Adipocyte (in vitro differentiated cells): ENCODE measurements at places on chromosomes 4 and X.

DNA sequence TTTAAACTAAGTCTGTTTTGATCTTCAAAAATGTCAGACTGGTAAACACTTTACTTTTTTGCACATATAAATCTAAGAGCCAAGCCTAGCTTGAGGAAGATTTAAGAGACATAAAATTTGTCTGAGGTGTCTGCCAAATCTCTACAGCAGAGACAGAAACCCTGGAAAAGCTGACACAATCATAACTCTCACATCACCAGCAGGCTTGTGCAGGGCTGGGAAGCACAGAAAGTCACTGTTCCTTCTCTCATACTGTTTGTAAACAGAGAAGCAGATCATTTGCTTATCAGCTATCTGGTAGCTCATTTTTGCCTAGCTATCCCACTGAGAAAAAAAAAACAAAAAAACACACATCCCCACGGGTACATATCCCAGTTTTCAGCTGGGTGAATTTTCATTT, 7.0 kb downstream of the ENOX2 start:
- DNase-seq: no peak

DNA sequence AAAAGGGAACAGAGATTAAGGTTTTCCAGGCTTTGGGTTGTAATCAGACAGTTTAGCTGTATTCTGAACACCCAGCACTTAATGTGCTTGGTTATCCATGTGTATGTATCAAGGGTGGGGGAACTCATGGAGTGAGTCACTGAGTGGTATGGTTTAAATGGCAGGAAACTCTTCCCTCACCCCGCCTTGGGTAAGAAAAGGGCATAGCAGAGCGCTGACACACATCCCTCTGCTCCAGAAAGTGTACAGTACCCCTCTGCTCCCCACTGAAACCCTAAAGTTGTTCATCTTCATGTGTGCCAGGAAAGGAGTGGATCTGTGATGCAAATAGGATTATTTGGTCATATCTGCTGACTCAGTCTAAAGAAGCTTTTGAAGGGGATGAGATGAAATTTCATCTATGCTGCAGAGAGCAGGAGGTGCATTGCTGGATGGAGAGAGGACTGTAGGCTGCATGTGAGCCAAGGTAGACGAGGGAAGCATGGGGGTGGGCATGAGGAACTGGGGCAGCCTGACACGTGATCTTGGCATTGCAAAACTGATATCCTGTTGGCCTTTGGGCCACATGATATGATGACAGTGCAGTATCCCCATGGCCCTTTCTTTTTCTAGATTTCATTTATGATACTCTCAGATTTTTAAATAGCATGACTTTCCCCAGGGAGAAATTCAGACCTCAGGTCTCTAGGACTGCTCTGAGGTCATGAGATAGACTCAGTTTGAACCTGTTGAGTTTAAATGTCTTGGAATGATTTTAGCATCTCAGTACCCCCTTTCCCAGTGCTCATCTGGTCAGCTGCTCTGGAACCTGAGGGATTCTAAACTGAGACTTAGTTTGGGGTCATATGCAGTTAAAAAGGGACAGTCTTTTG, 84.8 kb downstream of the TMEM164 start:
- DNase-seq: peak; percentile 70

GRCh38 chr4:66741081-66741480, 804.2 kb downstream of the CENPC start:
- DNase-seq: peak; percentile 60

GRCh38 chr4:59938166-59938565, 1262.0 kb upstream of the ADGRL3 start:
- no peak for DNase-seq

DNA sequence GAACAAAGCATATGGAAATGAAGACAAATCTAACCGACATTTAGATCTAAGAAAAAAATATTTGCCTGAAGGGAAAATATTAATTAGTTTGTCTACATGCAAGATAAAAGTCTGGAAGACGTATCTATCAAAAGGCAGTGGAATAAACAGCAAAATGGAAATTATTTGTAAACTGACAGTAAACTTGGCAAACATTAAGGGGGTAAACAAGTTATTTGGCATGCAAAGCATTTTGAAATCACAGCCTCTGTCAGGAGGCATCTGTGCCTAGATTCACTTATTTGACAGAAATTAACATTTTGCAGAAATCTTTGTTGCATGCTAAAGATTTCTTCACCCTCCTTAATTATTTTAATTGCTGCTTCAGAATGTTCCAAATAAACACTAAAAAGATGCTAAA, 1065.8 kb upstream of the POU3F4 start:
- DNase-seq: no peak

DNA sequence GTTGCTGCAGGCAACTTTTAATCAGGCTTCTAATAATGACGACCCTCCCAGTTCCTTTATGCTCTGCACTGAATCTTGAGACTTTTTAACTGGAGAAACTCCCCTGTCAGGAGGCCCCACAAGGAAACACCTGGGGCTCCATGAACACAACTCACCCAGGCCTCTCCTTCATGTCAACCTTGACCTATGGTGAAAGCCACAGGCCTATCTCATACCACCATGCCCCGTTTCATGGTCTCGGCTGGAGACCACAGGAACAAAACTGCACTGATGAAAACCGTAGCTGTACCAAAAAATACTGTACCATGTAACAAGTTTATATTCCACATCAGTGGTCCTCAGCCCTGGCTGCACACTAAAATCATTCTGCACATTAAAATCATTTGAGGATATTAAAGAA, 57.0 kb downstream of the ZNF827 start:
- DNase-seq: no peak

GRCh38 chr4:26822546-26822945, 38.1 kb upstream of the STIM2 start:
- DNase-seq: no peak

GRCh38 chrX:133235830-133236229, 17.7 kb upstream of the TFDP3 start:
- no peak for DNase-seq

GRCh38 chrX:36963069-36963808, 44.9 kb upstream of the FAM47C start:
- no peak for DNase-seq

- DNase-seq: peak; percentile 48
Observed at GRCh38 chr4:137558951-137559350, 26.7 kb upstream of the PCDH18 start.

DNA sequence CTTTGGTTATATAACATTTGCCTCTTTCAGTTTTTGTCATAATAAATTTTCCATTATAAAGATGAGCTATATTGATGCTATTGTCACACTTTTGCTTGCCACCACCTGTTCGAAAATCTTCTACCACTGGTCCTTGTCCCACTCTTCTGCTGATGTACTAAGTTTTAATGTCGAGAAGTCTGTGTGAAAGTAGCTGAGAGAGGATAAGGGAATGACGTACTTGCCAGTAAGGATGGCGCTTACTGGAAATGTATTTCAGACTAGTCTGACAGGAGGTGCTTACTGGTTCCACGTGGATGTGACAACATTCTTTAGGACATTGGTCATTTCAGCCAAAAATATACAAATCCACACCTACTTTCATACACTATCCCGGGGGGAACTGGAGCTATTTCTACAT, 132.7 kb upstream of the NR3C2 start:
- DNase-seq: no peak

GRCh38 chr4:103105558-103106356, 6.1 kb upstream of the BDH2 start:
- peak; percentile 29 for DNase-seq

- DNase-seq: no peak
Observed at GRCh38 chr4:67714248-67714583, 13.3 kb upstream of the UBA6 start.

DNA sequence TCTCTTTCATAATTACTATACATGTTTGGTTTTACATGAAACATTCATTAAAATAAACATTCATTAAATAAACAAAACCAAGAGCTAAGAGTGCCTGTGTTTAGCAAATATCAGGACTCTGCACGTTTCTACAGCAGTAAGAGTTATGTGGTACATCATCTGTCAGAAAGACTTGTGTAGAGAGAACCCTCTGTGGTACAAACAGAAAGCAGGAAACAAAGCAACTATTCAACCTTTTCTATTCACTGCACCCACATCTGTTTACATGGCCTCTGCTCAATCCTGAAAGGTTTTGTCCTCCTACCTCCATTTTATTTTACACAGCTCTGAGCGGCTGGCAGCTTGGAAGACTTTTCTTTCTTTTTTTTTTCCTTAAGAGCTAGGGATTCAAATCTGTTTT, 90.7 kb upstream of the PCDH18 start:
- DNase-seq: no peak

DNA sequence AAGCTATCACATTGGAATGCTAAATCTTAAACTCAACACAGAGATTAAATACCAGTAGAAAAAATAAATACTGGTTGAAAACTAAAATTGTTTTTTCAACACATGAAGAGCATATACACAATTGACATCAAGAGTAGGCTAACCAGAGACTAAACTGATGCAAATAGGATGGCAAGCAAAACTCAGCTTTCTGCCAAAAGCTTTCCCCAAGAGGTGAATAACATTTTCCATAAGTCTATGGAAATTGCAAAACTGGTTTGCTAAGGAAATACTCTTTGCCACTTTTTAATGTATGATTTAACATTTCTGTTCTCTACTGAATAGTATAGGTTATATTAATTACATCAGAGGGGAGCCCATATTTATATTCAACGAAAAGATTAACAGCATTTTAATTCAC, 23.8 kb downstream of the IQCM start:
- peak; percentile 44 for DNase-seq

GRCh38 chr4:120630427-120630826, 292.1 kb downstream of the PRDM5 start:
- no peak for DNase-seq

DNA sequence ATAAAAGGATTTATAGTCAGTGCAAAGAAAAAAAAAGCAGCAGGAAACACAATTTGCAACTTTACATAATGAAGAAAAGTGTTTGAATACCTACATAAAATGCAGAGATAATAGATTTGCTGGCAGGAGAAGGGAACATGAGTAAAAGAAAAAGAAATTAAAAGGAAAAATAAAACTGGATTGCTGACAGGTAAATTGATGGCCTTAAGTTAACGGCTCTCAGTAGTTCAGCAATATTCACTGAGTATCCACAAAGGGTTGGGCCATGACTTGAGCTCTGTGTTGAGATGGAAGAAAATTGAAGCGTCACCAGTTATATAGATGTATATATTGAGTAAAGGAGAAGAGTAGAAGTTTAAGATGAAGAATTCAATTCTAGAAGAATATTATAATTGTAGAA, 330.1 kb upstream of the VCX start:
- DNase-seq: no peak

- no peak for DNase-seq
Observed at GRCh38 chrX:106401965-106402559, 209.7 kb upstream of the RADX start.

GRCh38 chrX:143648705-143649104, 12.8 kb upstream of the SLITRK4 start:
- no peak for DNase-seq

GRCh38 chrX:63430026-63430425, 78.9 kb upstream of the SPIN4 start:
- no peak for DNase-seq

DNA sequence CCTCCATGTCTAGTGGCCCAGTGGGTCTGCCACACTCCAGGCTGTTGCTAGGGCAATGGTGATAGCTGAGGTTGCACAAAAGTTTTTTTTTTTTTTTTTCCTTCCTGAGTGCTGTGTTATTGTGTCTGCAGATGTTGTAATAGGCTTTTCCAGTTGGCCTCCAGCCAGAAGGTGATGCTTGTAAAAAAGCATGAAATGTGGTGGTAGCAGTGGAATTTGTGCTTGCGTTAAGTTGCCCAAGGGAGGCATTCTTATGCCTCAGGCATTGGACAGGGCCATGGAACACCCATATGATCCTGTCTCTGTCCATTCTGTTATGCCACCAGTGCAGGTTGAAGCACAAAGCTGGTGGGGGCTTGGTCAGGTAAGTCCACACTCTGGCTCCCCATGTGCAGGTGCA, 660.5 kb upstream of the SPANXN1 start:
- DNase-seq: no peak

DNA sequence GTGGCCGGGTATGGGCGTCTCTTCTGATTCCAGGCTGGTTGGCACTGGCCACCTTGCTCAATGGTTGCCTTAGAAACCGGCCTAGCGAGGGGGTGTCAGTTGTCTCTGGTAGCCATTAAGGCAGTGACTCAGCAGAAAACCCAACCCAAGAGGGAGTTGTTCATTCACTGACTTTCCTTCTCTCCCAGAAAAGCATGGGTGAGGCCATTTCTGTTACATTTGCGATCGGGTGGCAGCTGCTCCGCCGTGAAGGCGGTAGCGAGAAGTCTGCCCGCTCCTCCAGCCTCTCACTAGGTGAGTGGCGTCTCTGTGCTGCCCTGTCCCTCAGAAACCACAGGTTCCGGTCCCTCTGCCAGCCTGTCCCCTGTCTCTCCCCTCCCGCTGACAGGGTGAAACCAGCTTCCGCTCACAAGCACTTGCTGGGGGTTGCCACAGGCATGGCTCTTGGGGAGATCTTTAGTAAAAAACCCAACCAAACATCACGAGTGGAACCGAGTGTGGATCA, 17.4 kb downstream of the IRAK1 start:
- DNase-seq: peak; percentile 63

- DNase-seq: no peak
Observed at GRCh38 chr4:24683116-24683515, 98.8 kb upstream of the DHX15 start.

- no peak for DNase-seq
Observed at GRCh38 chr4:108979759-108980158, 216.9 kb upstream of the ETNPPL start.

GRCh38 chr4:12399781-12400180, 971.1 kb upstream of the HS3ST1 start:
- no peak for DNase-seq

DNA sequence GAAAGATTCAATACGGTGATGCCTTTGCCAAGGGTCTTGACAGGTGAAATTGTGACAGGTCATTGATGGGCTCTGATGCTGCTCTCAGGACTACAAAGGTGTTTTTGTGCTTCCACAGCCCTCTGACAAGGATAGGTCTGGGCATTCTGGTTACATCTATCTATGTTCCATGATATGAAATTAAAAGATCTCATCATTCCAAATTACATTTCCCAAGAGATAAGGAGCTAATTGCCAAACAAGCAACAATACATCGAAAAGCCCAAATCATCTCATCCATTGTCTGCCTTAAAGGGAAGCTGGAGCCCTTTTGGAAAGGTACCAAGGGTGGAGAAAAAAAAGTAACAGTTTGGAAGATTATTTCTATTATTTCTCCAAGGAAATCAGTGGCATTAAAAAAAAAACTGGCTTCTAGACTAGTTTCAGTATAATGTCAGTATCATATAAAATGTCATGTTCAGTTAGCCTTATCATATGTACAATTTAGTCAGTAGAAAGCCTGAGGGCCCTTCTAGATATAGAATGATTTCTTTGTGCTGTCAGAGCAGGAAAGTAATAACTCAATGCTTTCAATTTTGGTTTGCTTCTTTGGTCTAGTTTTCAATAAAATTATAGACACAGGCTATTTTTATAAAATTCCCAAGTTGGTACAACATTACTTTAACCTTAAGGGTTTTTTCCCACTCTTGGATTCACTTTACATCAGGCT, 224.5 kb upstream of the GPRIN3 start:
- no peak for DNase-seq
